KBM-7 (cell line): ENCODE measurements at places on chromosomes 13 and 19.

- DNase-seq, result no peak
Observed at GRCh38 chr13:74444161-74444571, 310.0 kb upstream of the KLF12 start.

GRCh38 chr13:111853721-111854120 is 213.2 kb upstream of the SOX1 start:
- DNase-seq, result no peak

GRCh38 chr13:95137096-95137495 is 164.2 kb downstream of the ABCC4 start:
- DNase-seq, result no peak

DNA sequence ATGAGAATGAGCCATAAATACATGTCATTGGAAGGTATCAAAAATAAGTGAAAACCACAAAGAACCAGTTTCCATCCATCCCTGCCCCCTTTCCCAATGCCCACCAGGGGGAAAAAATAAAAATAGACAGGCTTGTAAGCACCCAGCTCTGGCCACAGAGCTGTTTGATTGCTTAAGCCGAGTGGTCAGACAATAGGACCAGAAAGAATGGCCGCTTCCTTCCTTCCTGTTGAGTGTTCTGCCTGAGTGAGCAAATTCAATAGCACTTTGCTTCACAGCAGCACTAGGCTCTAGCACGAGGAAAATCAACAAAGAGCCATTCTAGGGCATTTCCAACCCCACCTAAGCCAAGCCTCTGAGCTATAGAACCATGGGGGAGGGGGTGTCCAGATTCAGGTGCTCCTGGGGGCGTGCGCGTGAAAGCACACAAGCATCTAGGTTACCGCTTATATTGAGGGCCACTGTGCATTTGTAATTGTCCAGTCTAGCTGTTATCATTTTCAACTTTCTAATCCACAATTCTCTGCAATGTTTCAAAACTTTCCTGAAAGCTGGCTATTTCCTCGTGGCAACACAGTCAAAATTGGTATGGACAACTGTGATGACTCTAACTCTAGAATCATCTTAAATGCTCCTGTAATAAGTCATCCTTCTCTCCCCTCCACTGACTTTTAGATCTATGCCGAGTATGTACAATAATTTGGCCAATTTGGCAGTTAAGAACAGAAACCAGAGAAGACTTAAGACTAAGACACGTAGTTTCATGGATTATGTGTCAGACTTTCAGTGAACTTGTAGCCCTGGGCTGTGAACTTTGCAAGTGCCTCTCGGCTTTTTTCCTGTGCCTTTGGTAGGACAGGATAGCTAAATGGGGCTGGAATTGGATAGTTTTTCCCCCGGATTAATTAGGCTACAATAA is 64.3 kb downstream of the SPRY2 start:
- peak; percentile 92 for DNase-seq

GRCh38 chr19:44845612-44846454 is at the start of gene NECTIN2:
NECTIN2 (plus strand) TSS chr19:44846297; CDS start chr19:44846526, 229 bp downstream.
- DNase-seq, result peak; percentile 98

DNA sequence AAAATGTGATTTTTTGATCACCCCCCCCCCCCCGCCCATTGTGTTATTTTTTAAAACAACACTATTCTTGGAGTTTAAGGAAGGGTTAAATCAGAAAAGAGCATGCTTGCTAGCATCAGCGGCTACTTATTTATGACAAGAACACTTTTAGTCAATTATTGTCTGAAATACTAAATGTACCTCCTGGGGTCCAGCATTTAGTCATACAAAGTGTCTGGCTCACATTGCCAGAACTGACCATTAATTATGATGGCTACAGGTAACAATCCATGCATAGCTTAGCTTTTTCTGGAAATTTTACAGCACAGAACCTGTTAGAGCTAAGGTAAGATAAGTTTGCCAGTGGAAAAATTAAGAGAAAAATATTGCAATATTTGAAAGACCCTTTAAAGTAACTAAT is 90.1 kb downstream of the PCDH9 start:
- no peak for DNase-seq

DNA sequence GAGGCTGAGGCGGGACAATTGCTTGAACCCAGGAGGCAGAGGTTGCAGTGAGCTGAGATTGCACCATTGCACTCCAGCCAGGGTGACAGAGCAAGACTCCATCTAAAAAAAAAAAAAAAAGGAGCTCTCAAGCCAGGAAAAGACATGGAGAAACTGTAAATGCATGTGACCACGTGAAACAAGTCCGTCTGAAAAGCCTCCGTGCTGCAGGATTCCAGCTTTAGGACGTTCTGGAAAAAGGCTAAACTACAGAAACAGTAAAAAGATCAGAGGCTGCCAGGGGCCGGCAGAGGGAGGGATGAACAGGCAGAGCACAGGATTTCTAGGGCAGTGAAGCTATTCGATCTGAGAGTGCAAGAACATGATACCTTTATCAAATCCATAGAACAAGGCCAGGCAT is 40.7 kb upstream of the NDUFS7 start:
- DNase-seq, result no peak

DNA sequence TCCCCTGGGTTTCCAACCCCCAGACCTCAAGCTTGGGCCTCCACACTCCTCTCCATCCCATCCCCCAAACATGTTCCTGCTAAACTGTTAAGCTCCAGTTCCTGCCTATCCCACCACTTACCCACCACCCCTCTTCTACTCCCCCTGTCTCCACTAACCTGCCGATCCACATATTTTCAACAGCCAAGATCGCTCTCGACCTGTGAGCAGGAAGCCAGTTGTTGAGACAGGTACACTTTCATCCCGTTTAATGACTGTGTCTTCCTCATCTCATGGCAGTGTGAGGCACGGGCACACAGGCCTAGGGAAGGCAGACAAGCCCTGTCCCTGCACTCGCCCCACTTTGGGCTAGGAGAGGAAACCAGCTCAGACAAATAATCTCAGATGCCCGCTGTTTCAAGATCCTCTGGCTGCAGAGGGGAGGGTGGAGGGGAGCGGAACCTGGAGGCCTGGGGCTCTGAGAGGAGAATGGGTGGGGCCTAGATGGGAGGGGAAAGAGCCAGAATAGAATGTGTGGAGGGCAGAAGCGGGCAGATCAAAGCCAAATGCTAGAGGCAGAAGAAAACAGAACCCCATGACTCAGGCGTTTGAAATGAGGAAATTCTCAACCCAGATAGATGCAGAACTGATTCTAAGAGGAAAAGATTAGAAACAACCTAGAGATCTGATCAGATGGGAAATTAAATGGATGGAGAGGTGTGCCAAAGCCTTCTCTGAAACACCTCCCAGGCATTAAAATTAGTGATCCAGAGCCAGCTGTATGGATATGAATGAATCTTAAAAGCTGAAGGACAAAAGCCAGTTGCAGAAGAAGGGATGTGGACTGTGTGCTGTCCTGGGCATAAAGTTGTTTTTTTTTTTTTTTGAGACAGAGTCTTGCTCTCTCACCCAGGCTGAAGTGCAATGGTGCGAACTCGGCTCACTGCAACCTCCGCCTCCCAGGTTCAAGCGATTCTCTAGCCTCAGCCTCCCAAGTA is 16.9 kb upstream of the CYP2S1 start:
- DNase-seq, result peak; percentile 87

DNA sequence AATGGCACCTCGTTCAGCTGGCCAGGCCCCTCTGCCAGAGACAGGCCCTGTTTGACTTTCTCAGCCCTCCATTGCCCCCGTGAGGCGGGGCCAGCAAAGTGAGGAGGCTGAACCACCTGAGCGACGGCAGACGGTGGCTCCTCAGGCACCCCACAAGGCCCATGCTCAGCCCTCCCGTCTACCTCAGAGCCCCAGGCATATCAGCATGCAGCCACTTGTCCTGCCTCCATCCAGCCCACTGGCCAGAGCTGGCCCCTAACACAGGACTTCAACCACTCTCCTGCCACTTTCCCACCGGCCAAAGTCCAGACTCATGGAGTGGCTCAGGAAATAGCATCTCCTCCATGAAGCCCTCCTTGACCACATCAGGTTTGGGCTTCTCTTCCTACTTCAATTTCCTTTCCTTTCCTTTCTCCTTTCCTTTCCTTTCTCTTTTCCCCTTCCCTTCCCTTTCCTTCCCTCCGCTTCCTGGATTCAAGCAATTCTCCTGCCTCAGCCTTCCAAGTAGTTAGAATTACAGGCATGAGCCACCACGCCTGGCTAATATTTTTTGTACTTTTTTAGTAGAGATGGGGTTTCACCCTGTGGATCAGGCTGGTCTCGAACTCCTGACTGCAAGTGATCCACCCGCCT is 9.3 kb downstream of the SLC7A10 start:
- no peak for DNase-seq

DNA sequence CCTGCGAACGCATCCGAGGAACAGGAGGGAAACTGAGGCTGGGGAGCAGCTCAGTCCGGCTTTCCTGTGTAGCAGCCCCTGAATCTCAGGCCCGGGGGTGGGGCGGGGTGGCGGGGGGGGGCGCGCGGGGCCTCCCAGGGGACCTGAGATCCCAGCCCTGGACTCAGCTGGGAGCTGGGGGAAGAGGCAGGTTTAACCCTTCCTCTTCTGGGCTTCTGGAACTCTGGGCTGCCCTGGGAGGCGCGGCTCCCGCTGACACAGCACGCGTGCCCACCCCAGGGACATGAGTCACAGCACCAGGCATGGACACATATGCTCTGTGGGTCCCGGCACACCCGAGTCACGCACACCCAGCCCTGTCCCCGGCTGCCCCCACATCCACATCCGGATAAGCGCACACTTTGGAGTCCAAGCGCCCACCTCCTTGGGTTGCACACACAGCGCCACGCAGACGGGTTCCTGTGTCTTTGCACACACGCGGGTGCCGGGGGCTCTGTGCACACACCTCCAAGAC is 3.5 kb upstream of the CIRBP start:
- peak; percentile 57 for DNase-seq

- DNase-seq, result peak; percentile 55
Observed at GRCh38 chr19:12838182-12838885, at the start of gene MAST1. MAST1 (plus strand) TSS chr19:12838515; CDS start chr19:12838573, 58 bp downstream.

GRCh38 chr19:16338470-16339360 is 14.1 kb downstream of the KLF2 start:
- DNase-seq, result peak; percentile 55

GRCh38 chr13:28657784-28658538 is 969 bp upstream of the POMP start:
- peak; percentile 41 for DNase-seq

GRCh38 chr19:41276231-41276630 is 12.1 kb downstream of the HNRNPUL1 start:
- no peak for DNase-seq

DNA sequence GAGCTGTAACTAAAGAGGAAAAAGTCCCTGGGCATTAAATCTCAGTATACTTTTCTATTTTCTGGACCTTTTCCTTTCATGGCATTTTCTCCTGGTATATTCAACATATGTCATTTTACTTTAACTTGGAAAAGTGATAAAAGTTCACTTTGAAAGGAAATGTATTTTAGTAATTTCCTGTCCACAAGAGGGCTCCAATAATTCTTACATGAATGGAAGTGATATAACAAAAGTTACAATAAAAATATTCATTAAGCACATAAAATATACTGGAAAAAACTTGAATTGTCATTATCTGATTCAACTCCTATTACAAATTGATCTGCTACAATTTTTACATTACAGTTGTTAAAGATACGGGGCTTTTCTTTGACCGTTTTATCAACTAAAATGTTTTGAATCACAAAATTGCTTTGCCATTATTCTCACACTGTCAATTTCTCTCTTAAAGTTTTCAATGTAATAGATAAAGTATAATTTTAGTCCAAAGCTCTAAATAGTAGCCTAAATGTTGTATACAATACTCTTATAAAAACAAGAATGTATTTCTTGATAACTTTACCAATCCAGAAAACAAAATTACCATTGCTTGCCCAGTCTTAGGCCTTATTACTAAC is 4.9 kb downstream of the UBL3 start:
- DNase-seq, result no peak

- no peak for DNase-seq
Observed at GRCh38 chr13:90448466-90449037, 898.9 kb upstream of the MIR17HG start.

DNA sequence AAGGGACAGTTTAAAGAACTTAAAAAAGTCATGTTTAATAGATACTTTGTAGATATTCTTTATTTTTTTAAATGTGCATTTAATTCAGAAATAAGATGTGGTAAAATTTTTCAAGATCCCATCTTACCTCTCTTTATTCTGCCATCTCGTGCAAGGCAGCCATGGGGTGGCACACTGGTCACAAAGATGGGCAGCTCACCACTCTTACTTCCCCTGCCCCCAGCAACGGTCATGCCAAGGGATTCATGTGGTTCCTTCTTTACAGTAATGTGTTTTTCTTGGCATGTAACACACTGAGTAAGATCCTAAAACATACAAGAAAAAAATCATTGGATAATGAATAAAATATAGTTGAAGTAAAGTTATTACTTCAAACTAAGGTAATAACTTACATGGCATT is 64.2 kb downstream of the LNX2 start:
- DNase-seq, result peak; percentile 5

DNA sequence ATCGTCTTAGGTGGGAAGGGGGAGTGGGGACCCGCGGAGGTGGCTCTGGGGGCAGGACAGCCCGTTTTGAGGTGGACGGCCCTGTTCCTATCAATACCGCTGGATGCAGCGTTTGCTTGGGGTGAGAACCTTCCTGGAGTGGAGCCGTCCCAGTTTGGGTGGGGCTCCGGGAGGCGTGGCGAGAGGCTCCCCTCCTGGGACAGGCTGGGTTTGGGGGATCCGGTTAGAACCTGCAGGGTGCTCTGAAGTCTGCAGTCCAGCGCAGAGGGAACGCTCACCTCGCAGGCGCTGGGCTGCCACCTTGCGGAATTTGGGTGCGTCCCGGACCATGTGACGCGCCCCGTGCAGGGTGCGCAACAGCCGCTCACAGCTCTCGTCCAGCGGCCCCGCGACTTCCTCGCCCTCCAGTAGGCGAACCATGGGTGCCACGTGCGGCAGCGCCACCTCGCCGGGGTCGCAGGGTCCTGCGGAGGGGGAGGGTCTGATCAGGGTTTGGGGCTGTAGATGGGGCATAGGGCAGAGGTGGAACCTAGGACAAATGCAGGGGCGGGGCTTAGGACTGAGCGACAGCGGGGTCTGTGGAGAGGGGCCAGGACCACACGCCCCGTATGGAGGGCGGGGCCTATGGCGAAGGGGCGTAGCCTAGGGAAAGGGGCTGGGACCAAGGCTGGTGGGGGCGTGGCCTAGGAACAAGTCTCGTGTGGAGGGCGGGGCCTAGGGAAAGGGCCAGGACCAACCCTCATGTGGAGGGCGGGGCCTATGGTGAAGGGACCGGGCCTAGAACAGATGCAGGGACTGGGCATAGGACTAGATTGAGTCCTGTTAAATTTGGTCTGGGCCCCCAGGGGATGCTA is 13.8 kb downstream of the SH2D3A start:
- DNase-seq, result peak; percentile 94

- peak; percentile 54 for DNase-seq
Observed at GRCh38 chr19:5345895-5346386, 5.3 kb upstream of the PTPRS start.

DNA sequence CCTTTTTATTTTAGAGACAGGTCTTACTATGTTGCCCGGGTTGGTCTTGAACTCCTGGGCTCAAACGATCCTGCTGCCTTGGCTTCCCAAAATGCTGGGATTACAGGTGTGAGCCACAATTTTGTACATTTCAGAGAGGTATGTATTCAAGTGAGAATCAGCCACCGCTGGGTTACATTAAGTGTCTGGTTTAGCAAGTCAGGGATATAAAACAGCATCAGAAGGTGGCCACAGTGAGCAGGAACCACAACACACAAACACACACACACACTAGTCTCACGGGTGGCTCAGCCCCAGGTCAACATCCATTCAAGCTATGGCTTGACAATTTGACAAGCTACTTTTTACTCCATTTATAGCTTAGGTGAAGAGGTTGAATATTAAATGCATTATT is 20.2 kb downstream of the KLK5 start:
- DNase-seq, result no peak

- no peak for DNase-seq
Observed at GRCh38 chr13:31350560-31350959, 150.8 kb downstream of the B3GLCT start.
